ENCODE measurements at places on chromosomes 5 and 9. TPM values are rescaled to one million over a fixed set of nuclear protein-coding genes. Genes with fewer than 3 reads are reported as not detected.
A peak's percentile ranks its signal among the peaks of the same experiment; 100 is the strongest.

GRCh38 chr5:180470361-180470760, 23.8 kb upstream of the CNOT6 start:
- peaks cover 29% of the 10 kb centered on the region for H3K4me1 ChIP-seq
- H3K4me3 ChIP-seq, result no peak overlapping the region
- no peak overlapping the region for H3K27ac ChIP-seq
- H3K36me3 ChIP-seq, result no peaks in the 10 kb centered on the region

PAIP1 gene
- total RNA-seq, result 64.2 TPM

DNA sequence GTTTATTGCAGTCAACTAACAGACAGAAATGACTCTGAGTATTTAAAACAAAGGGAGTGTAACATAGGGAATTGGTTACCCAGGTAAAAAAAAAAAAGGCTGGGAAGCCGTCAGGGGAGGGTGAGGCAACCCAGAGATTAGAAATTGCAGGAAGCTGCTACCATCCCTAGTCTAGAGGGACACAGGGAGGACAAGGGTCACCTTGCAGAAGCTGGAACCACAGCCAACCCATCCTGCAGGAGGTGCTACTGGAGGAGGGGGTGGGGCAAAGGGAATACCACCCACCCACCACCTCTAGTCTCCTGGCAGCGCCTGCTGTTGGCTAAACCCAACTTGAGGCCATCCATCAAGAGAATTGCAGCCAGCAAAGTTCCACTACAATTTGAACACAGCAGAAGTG, 6.5 kb downstream of the CAST start:
- H3K27ac ChIP-seq, result no peak overlapping the region
- no peak overlapping the region for H3K4me3 ChIP-seq
- peaks cover 20% of the 10 kb centered on the region for H3K4me1 ChIP-seq

RNF208 gene
- total RNA-seq, result 6.3 TPM

- H3K4me3 ChIP-seq, result no peak overlapping the region
- no peak overlapping the region for H3K27ac ChIP-seq
- DNase-seq, result no peak
- no peaks in the 10 kb centered on the region for H3K36me3 ChIP-seq
- H3K4me1 ChIP-seq, result no peaks in the 10 kb centered on the region
Observed at GRCh38 chr9:99782962-99783718, 38.5 kb upstream of the NR4A3 start.

DNA sequence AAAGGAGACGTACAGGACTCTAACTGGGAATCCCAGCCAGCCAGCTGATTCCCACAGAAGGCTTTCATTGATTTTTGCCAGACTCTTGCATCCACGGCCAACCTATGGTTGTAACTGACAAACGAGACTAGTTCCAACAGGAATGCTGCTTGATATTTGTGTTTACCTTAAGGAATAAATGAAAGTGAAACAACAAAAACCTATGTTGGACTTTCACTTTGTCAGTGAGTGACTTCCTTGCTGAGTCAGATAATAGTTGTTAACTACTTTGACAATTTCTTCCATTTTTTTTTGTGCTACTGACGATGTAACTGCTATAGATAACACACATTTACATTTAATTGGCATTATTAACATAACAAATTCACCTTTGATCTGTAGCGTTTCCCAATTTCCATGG, 63.4 kb upstream of the LRRTM2 start:
- peaks cover 12% of the 10 kb centered on the region for H3K4me1 ChIP-seq
- peaks cover 9% of the 10 kb centered on the region for H3K36me3 ChIP-seq
- no peaks in the 10 kb centered on the region for H3K27me3 ChIP-seq
- H3K27ac ChIP-seq, result no peak overlapping the region
- no peak overlapping the region for H3K4me3 ChIP-seq

PLPPR1 gene
- 4.0 TPM for total RNA-seq

DNA sequence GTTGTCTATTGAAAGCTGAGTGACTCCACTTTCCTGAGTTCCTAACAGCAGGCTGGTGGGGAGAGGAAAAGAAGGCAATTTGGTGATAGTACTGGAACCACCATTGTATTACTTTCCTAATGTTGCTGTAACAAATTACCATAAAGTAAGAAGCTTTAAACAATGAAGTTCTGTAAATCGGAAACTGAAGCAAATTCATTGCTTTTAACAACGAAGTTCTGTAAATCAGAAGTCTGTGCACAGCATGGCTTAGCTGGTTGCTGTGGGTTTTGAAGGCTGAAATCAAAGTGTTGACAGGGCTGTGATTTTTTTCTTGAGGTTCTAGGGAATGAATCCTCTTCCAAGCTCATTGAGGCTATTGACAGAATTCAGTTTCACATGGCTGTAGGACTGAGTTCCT, 72.3 kb downstream of the SLC44A1 start:
- DNase-seq, result no peak
- no peak overlapping the region for H3K27ac ChIP-seq
- H3K27me3 ChIP-seq, result no peaks in the 10 kb centered on the region
- no peaks in the 10 kb centered on the region for H3K36me3 ChIP-seq
- H3K4me1 ChIP-seq, result no peaks in the 10 kb centered on the region

DRD1 gene
- total RNA-seq, result 0.81 TPM

NUTM2G gene
- total RNA-seq, result not detected

- no peaks in the 10 kb centered on the region for H3K27me3 ChIP-seq
- H3K27ac ChIP-seq, result no peak overlapping the region
- no peaks in the 10 kb centered on the region for H3K4me1 ChIP-seq
- H3K4me3 ChIP-seq, result no peak overlapping the region
- H3K36me3 ChIP-seq, result no peaks in the 10 kb centered on the region
Observed at GRCh38 chr9:17280350-17281012, 145.6 kb downstream of the CNTLN start.

GRCh38 chr5:107669096-107670031, 1.4 kb downstream of the EFNA5 start:
- no peaks in the 10 kb centered on the region for H3K36me3 ChIP-seq
- peak; percentile 85 for DNase-seq
- no peaks in the 10 kb centered on the region for H3K27me3 ChIP-seq

GRCh38 chr9:71589612-71590011, 178.7 kb downstream of the CEMIP2 start:
- DNase-seq, result no peak
- H3K27me3 ChIP-seq, result no peaks in the 10 kb centered on the region
- H3K4me1 ChIP-seq, result no peaks in the 10 kb centered on the region

KCNMB1 gene
- 2.8 TPM for total RNA-seq

DNA sequence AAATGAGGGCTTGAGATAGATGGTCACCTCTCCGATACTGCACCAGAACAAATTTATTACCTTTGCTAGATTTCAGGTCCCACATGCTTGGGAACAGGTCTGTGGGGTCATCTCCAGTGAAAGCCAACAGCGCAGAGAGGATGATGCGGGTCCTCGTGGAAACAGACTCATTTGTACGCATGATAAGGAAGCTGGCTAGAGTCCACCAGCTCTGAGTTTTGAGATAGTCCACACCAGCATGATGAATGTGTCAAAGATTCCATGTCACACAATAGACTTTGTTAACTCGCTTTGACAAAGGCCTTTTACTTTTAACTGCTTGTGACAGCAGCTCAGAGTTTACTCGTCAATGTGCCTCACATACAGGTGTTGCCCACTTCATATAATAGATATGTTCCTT, 105.4 kb upstream of the TBCA start:
- H3K27ac ChIP-seq, result no peak overlapping the region
- no peak for DNase-seq
- H3K4me3 ChIP-seq, result no peak overlapping the region

DNA sequence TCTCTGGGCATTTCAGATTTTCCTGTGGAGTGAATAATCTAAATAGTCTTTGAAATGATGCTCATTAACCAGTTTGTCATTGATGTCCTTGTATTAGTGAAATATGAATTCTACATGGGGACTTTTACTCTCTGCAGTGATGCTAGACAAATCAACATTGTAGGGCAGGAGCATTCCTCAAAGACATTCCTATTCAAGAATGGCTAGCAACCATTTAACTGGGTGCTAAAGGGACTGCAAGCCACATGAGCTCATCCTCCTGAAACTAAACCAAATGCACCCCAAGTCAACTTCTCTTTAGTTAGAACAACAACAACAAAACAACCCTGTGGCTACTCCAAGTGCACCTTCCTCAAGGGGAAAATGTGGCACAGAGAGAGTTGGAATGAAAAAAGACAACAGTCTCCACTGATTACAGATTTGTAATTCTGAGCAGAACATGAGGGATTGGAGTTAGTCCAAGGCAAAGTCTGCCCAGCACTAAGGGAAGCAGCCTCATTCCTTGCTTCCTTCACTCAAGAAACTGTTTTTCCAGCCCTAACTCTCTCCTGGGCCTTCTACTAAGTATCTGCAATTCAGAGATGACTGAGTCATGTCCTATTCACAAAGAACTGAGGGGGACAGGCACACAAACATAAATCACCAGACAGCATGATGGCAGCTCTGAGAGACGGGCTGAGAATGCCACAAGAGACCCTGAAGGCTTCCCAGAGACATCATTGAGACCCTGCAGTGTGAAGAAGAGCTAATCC, 82.0 kb upstream of the WWC1 start:
- H3K27ac ChIP-seq, result no peak overlapping the region
- H3K27me3 ChIP-seq, result no peaks in the 10 kb centered on the region
- no peaks in the 10 kb centered on the region for H3K36me3 ChIP-seq
- no peak overlapping the region for H3K4me3 ChIP-seq
- DNase-seq, result no peak
- H3K4me1 ChIP-seq, result no peaks in the 10 kb centered on the region

DNA sequence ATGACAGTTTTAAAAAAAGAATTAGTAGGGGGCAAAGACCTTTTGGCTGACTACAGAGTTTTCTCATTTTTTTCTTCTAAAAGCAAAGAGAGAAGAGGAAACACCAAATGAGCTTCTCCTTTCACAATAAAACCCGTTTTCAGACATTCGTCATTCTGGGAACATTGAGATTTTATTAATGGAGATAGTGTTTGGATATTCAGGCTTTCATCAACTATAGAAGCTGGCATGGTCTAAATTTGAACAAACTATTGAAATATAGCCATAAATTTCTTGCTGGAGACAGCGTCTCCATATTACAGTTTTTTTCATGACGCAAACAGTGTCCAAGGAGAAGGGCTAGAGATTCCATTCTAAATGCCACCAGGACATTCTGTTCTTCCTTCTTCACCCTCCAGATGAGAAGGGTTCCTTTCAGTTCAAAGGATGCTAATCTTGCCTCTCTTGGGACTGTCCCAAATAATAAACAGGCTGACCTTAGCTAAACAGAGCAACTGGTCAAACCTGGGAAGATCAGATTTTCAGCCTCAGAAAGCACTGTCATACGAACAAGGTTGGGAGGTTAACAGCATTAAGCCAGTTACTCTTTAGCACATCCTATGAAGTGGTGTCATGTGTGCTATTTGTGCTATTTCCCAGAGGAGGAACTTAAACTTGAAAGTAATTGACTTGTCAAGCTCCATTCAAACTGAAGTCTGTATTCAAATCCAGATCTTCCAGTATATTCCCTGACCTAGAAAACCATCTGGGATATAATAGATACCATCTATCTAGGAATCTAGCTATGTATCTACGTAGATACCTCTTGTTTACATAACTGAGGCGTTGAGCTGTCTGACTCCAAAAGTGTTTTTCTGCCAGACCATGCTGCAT, 125.6 kb downstream of the LPAR1 start:
- H3K27ac ChIP-seq, result peak overlapping the region; percentile 28
- no peaks in the 10 kb centered on the region for H3K4me1 ChIP-seq

- no peak overlapping the region for H3K27ac ChIP-seq
- H3K4me3 ChIP-seq, result no peak overlapping the region
- no peaks in the 10 kb centered on the region for H3K36me3 ChIP-seq
- DNase-seq, result no peak
- H3K27me3 ChIP-seq, result no peaks in the 10 kb centered on the region
Observed at GRCh38 chr5:4720831-4721230, 419.3 kb upstream of the ADAMTS16 start.

DNA sequence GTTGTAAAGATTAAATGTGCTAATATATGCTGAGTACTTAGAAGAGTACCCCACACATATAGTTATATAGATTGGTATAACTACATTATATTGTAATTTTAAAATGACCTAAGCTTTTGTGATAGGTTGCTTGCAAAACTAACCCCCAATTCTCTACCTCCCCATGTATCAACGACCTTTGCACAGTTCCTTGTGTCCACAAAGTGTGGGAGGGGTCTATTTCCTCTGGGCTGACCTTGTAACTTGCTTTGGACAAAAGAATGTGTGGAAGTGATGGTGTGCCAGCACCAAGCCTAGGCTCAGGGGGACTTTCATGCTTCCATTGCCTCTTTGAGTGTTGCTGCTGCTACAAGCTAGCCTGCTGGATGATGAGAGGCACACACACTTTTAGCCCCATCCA, 20.6 kb downstream of the C5 start:
- H3K4me1 ChIP-seq, result no peaks in the 10 kb centered on the region
- H3K27me3 ChIP-seq, result no peaks in the 10 kb centered on the region
- H3K27ac ChIP-seq, result no peak overlapping the region
- no peak overlapping the region for H3K4me3 ChIP-seq
- no peak for DNase-seq

GRCh38 chr5:179805070-179805528, 1.6 kb downstream of the MGAT4B start:
- peaks cover 58% of the 10 kb centered on the region for H3K4me1 ChIP-seq
- DNase-seq, result no peak
- H3K27me3 ChIP-seq, result no peaks in the 10 kb centered on the region
- H3K36me3 ChIP-seq, result no peaks in the 10 kb centered on the region
- H3K27ac ChIP-seq, result peak overlapping the region; percentile 97

DNA sequence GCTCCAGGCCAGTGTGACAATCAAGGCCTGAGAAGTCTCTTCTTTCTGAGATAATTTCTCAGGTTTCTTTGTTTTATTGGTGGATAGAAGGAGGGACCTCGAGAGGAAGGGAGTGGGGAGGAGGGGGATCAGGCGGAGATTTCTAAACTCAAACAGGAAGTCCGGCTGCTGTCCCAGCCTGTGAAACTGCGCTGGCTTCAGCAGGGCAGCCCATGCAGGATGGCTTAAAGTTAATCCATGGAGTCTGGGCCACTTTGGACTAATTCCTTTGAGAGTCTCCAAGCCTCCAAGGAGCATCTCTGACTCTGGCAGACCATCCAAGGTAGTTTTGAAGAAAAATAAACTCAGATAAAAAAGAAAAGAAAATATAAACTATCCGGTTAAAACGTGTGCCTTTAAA, 378.5 kb downstream of the MLLT3 start:
- no peak overlapping the region for H3K4me3 ChIP-seq
- H3K27me3 ChIP-seq, result no peaks in the 10 kb centered on the region
- no peaks in the 10 kb centered on the region for H3K36me3 ChIP-seq
- DNase-seq, result no peak

RETREG1 gene
- total RNA-seq, result 19.3 TPM

TMEFF1 gene
- 0.15 TPM for total RNA-seq

DNA sequence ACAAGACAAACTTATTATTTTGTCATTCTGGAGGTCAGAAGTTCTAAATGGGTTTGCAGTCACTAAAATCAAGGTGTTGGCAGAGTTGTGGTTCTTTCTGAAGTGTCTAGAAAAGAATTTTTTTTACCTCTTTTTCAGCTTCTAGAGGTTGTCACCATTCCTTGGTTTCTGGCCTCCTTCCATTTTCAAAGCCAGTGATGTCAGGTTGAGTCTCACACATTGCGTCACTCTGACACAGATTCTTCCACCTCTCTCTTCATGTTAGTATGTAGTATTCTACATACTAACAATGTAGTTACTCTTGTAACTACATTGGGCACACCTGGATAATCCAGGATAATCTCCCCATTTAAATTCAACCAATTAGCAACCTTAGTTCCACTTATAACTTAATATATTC, 290.3 kb downstream of the RFX3 start:
- H3K4me3 ChIP-seq, result no peak overlapping the region
- DNase-seq, result no peak
- no peak overlapping the region for H3K27ac ChIP-seq

MYOZ3 gene
- 0.79 TPM for total RNA-seq

PPP2R2B gene
- 1.1 TPM for total RNA-seq

All from upper lobe of left lung (tissue), 6 donors.